Activated CD4-positive, CD25-positive, alpha-beta regulatory T cell (primary cell): ENCODE measurements at places on chromosomes 2 and 18.

GRCh38 chr2:40432921-40433483, 18.9 kb downstream of the SLC8A1 start:
- no peak for DNase-seq

GRCh38 chr2:148812306-148812705, 62.7 kb upstream of the KIF5C start:
- DNase-seq, result no peak

GRCh38 chr18:22710673-22711191, 222.4 kb upstream of the RBBP8 start:
- DNase-seq, result no peak

DNA sequence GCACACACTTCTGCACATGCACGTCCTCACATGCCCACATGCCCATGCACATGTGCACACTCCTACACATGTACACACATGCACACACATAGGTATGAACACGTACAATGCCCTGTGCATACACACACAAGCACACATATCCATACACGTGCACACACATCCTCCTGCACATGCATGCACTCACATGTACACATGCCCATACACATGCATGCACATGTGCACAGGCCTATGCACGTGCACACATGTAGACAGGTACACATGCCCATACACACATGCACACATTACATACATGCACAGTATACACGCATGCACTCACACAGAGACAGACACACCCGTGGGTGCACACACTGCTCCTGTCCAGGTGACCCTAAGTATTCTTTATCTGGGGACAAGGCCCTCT, 34.3 kb downstream of the GPC1 start:
- no peak for DNase-seq

- DNase-seq, result no peak
Observed at GRCh38 chr2:239569401-239570090, 168.7 kb upstream of the HDAC4 start.

- no peak for DNase-seq
Observed at GRCh38 chr2:106147665-106148064, 46.4 kb downstream of the UXS1 start.

DNA sequence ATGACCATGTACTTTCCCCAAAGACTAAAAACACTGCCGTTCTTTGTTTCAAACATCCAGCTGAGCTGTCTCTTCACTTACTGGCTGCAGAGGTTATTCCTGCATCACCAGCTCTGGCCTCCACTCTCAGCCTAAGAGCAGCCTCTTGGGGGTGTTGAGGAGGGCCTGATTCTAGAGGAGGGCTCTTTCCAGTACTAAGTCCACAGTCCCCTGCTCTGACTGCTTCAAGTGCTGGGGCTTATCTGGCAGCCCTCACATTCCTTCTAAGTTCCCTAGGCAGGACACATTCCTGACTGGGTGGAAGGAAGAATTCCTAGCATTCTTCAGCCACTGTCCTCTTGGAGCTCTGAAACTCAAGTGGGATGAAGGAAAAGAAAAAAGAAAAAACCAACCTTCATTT, 32.9 kb upstream of the EHBP1 start:
- DNase-seq, result no peak

DNA sequence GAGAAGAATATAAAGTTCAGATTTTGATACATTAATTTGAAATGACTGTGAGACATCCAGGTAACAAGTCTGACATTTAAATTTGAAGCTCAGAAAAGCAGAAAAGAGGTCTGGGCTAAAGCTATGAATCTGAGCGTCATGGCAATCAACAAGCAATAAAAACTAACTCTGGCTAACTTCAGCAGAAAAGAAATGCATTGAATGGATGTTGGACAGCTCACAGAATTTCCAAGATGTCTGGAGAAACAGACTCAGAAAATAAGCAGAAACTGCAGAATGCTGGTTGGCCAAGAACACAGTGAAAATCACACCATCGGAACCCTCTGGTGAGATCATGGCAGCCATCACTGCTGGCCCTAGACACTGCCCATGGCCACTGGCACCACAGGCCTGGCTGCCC, 366.6 kb downstream of the METTL4 start:
- DNase-seq, result no peak

GRCh38 chr2:234267534-234267933, 217.0 kb downstream of the SPP2 start:
- DNase-seq, result no peak

DNA sequence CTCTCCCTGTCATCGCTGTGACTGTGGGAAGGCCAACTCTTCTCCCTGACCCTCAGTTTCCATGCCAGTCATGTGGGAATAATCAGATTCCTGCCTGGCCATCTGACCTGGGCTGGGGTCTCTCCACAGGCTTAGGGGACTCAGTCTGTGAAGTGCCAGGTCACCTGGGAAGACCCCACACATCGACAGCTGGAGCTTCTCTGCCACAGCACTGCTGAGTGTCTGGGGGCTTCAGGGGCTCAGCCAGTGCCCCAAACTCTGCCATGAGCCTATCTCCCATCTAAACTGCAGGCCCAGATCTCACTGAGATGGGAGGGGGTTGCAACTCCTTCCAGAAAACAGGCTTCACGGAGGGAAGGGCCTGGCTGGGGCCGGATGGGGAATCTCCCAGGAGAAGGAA, 42.0 kb upstream of the OTOS start:
- DNase-seq, result no peak

GRCh38 chr2:149826471-149827125, 239.0 kb upstream of the MMADHC start:
- DNase-seq, result no peak

- no peak for DNase-seq
Observed at GRCh38 chr2:234502919-234503285, 6.0 kb upstream of the ARL4C start.

DNA sequence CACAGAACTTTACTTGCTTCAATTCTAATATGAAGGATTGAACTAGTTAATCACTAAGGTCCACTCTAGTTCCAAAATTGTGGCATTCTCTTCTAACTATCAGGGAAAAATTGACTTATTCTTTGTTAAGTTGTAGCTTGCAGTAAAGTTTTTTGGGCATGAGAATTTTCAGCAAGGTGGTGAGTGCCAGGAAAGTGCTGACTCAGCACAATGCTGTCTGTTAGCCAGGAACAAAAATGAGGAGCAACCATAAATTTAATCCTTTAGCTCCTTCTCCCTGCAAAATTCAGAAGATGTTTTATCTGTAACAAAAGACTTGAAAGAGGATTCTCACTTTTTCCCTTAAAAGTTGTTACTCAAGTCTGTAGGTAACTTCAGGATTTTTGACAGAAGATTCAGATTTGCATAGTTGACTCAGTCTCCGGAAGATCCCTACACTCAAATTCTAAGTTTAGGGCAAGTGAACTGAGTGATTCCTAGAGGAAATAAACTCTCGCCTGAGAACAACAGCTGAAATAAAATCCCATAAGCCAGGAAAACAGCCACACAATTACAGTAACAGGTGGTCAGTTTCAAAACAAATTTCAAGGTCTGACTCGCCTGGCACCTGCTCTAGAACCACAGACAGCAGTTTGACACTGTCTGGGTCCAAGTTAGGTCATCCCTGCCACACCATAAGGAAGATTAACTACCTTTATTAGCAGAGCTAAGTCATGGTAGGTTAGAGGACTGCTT, 20.2 kb upstream of the DARS1 start:
- DNase-seq, result no peak

GRCh38 chr2:54482715-54483114, 26.6 kb downstream of the SPTBN1 start:
- no peak for DNase-seq

- DNase-seq, result no peak
Observed at GRCh38 chr2:75986617-75987016, 275.9 kb upstream of the GCFC2 start.

DNA sequence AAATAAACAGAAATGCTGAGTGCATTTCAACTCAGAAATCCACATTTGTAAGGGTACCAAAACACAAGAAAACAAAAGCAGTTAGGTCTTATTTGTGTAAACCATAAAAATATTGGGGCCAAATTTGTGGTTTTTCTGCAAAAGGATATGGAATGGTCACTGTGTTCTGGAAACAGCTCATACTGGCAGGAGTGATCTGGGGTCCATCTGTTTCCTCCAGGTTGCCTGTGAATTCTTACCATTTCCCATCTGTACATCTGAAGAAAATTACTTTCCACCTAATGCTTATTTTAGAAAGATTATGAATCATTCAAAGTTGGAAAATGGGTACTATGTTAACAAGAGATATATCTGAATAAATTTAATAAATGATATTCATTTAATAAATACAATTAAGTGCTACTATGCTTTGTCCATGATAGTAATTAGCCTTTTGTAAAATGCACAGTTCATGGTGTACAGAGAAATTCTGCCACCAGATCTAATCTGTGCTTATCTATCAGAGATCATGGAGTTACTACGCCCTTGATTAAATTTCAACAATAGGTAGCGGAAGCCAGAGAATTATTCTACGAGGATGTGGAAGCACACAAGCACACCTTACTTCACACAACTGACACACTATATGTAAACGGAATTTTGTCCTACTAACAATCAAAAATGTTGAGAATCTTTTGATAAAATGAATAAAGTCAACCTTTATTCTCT, 10.9 kb downstream of the ALS2 start:
- DNase-seq, result no peak

- no peak for DNase-seq
Observed at GRCh38 chr2:159938395-159938794, 124.0 kb downstream of the PLA2R1 start.

DNA sequence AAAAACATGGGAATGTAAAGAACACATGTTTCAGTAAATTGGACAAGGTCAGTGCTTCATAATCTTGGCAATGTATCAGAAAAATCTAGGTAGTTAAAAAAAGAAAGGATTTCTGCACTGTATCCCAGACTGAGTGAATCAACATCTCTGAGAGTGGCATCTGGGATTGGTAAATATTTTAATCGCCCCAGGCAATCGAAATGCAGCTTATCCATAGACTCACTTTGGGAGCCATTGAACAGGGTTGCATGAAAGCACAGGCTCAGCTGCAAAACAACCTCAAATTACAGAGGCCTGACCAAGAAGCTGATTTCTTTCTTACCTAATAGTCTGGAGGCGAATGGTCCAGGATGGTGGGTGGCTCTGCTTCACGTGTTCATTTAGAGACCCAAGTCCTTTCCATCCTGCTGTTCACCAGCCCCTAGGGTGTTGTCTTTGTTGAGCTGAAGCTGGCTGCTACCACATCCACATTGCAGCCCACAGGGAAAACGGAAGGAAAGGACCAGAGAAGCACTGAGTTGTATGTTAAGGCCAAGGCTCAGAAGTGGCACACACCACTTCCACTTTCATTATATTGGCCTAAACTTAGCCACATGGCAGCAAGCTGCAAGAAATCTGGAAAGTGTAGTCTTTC, 59.0 kb downstream of the MOGAT1 start:
- DNase-seq, result no peak

- DNase-seq, result no peak
Observed at GRCh38 chr2:49686291-49686690, 532.0 kb upstream of the FSHR start.

DNA sequence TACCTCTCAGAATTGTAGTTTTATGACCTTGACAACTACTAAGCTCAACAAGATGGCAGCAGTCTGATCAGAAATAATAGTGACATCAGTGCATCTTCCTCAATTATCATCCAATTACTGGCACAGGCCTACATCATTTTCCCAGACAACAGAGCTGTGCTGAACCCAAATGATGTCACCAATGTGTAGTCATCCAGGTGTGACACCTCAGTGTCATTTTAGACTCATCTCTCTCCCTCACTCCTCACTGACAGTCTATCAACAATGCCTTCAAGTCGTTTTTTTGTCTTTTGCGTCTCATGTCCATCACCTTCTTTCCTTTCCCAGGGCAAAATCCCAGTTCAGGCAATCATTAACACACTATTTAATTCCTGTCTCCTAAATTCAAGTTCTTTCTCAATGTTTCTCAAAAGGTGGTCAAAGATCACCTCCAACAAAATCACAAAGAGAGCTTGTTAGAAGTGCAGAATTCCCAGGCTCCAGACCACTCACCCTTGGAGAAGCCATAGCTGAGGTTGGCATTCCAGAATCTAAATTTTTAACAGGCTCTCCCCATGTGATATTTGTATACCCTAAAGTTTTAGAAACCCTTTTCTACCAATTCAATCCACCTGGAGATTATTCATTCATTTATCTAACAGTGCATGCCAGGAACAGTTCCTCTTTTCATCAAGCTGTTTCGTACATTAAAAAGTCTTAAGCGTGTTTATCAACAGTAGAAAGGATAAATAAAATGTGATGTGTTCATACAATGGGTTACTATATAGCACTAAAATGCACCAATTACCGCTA, 125.3 kb upstream of the KLF7 start:
- DNase-seq, result no peak

DNA sequence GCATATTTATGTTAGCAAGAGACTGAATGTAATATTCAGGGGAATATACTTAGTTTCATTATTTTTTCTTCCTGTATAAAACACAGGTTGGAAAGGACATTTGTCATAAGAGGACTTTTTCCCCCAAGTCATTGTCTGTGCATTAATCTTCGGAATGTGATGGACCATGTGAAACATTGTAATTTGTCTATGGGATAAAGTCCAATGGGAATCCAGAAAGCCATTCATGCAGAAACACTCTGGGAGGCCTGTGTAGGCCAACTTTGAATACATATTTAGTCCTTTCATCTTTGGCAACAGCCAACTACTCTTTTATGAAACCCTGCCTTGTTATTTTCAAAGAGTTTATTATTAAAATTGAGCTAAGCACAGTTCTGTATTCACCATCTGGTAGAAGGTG, 386.4 kb downstream of the PIK3C3 start:
- DNase-seq, result no peak

- DNase-seq, result no peak
Observed at GRCh38 chr2:72389447-72389846, 241.8 kb upstream of the CYP26B1 start.

DNA sequence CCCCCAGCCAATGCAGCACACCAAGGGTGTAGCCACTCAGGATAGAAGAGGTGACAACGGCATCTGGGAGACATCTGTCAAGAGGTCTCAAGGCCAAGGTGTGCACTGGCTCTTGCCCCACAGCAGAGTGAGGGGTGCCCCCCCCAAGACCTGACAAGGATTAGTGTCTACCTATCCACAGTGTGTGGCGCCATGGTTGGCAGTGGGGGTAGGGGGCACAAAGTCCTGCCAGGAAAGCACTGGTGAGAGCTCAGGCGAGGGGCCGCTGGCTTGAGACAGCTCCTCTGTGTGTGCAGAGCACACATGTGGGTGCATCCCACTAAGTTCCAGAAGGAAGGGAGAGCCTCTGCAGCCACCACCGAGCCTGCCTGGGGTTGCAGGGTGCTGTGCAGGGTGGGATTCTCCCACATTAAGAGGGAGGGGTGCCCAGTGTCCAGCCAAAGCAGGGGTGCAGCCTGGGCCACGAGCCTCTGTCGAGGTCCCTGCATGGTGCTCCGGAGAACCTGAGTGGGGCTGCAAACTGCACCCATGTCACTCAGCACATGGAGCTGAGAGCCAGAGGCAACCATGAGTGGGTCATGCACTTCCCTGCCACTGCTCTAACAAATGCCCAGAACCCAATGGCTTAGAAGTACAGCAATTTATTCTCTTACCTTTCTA, 311.2 kb upstream of the HDAC4 start:
- no peak for DNase-seq

DNA sequence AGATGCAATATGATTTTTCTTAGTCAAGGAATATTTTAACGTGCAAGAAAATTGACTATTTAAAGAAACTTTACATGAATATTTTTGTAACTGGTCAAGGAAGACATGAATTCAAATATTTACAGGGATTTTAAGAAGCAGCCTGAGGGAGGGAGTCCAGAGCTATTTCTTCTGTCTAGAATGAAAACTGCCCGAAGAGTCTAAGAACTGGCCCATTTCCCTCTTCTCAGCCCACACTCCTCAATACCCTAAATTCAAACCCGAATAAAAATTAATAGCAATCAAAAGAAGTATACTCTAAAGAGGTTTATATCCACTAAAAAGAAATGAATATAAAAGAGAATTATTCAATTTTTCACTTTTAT, 6.5 kb upstream of the NDUFV2 start:
- no peak for DNase-seq

- no peak for DNase-seq
Observed at GRCh38 chr2:109403841-109404201, 209.9 kb downstream of the SEPTIN10 start.
